Activated CD8-positive, alpha-beta T cell treated with anti-CD3 and anti-CD28 coated beads for 36 hours (primary cell): ENCODE measurements at places on chromosomes 11 and 22. TPM values are rescaled to one million over a fixed set of nuclear protein-coding genes. Genes with fewer than 3 reads are reported as not detected.

OR9I1 gene
- total RNA-seq, result not detected

MS4A2 gene
- not detected for total RNA-seq

DNA sequence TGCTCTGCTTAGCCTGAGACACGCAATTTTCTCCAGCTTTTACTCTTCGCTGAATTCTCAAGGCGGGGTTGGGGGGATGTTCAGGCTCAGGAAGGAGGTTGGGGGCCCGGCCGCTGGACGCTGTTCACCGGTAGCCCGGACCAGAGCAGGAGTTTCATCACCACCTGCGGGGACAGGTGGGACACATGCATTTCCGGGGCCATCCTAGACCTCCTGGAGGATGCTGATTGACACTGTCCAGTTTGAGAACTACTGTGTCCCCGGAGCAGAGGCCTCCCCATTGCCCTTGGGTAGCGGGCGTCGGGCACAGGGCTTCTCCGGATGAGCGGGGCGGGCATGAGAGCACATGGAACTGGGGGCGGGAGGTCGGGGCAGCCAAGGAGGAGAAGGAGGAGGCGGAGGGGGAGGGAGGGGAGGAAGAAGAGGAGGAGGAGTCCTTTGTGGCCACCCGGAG, 144.0 kb upstream of the GRK3 start:
- DNase-seq, result no peak

DNA sequence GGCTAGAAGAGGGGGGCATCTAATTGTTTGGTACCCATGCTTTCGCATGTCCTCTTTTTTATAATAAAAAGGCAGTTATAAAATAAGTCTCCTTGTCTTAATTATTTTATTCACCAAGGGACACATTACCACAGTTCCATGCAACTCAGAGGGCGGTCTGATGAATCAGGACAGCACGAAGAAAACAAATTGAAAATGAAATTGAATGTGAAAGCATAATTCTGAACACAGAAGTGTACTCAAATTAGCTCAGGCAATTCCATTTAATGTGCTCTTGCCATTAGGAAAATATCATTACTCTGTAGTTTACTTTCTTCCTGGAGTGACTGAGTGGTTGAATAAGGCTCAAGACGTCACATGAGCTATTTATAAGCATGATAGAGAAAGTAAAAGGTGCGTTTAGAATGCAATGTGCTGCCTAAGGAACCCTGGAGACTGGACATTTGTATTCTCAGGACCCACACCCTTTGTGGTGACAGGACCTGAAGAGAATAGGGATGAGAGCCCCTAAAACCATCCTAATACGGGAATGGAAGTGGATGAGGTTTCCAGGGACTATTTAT, 59.6 kb downstream of the MTNR1B start:
- no peak for DNase-seq

DNA sequence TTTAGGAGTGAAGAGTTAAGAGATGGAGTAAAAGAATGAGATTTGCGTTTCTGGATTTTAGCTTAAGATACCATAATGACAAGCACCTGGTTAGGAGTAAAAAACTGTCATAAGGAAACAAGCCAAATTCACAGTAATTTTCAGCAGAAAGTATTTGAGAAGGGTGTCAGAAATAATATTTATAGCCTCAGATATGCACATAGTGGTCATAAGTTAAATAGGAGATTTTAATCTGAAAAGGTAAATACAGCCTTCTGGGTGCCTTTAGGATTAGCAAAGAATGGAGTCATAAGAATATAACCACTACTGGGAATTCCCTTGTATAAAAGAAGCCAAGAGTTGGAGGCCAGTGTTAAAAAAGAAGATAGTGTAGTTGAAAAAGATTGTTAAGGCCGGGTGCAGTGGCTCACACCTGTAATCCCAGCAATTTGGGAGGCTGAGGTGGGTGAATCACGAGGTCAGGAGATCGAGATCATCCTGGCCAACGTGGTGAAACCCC, 160.1 kb downstream of the SWAP70 start:
- no peak for DNase-seq

DNA sequence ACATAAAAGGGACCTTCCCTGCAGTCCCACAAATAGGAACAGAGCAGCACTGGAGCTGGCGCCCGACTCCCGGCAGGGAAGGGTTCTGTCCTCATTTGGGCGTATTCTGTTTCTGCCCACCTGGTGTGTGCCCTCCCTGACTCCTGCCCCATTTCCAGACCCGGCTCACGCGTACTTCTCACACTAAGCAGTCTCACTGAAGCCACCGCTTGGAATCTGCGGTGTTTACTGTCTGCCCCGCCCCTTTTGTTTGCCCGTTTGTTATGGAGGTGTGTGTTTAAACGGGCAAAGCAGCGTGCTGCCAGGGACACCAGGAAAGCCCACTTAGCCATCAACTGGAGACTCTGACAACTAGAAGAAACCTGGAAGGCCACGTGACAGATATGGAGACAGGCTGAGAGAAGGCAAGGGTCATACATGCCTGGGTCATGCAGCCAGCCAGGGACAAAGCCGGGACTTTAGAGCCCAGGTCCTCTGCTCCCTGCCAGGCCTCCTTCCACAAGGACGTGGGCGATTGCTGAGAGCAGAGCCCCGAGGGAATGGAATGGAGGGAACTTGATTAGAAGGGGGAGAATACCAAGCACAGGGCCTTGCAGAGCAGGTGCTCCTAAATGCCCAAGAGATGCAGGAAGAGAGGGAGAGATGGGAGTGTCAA, 8.7 kb upstream of the EFCAB6 start:
- DNase-seq, result no peak

DNA sequence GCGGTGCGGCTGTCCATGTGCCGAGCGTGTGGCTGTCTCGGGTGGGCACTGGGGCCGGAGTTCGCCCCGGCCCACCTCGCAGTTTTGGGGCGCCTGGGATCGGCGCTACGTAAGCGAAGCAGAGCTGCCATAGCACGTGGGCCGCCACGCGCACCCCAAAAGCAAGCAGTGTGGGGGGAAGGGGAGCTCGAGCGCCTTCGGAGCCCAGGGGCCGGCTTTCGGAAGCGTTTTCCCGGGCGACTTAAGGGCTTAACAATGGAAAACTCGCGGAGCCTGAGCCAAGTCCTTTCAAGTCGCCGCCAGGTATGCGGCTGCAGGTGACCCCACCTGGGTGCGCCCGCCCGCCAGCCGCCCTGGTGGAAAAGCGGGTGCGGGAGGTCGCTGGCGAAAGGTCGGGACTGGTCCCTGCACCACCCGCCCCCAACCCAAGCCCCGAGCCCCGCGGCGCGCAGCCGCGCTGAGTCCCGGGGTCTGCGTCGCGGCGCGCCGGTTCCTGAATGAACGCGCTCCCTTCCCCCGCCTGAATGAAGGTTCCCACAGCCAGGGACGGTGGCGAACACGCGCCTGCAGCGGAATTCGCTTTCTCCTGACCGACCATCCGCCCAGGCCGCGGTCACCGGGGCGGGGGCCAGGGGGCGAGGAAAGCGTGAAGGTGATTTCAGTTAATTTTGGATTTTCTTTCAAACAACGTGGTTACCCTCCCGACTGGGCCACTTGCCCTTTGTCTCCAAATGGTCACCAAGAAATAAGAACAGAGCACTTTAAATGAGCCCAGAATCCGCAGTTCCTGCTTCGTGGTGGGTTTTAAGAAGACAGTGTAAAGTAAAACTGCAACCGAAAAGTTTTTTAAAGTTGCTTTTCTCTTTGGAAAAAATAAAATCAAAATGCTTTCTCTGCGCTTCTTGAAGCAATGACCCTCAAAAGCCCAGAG, 2.8 kb upstream of the CCND1 start:
- no peak for DNase-seq

- peak; percentile 4 for DNase-seq
These were observed 33.0 kb upstream of the TH start for GRCh38 chr11:2204361-2205213.

GRCh38 chr11:60994541-60995080, 23.1 kb downstream of the CD6 start:
- DNase-seq, result no peak

DNA sequence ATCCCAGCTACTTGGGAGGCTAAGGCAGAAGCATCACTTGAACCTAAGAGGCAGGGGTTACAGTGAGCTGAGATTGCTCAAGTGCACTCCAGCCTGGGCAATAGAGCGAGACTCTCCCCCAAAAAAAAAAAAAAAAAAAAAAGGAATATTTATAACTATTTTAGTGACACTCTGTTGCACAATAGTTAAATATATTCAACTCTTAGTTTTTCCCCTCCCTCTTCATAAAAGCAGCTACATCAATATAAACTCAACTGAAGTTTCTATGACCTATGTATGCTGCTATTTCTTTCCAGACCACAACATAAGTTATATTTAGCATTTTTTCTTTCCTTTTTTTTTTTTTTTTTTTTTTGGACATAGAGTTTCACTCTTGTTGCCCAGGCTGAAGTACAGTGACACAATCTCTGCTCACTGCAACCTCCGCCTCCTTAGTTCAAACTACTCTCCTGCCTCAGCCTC, 19.2 kb downstream of the CELF1 start:
- no peak for DNase-seq

GRCh38 chr22:21712751-21713427, 22.7 kb downstream of the YPEL1 start:
- peak; percentile 76 for DNase-seq

- DNase-seq, result no peak
These were observed 2.5 kb upstream of the DNAL4 start for GRCh38 chr22:38796262-38796957.

DNA sequence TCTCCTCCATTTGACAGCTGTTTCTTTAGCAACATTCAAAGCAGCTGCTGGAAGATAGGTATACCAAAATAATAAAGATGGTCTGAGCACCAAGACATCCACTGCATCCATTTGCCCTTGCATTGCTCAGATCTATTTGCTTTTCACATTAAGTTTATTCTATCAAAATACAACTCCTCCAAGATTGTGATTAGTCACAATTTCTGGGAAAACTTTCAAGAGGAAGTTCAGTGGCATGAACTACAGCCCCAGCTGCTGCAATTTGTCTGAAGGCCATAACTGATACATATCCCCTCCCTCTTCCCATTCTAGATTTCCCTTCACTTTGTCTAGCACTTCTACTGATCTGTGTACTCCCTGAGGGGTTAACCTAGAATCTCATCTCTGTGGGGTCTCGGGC, 117.5 kb upstream of the CEP126 start:
- no peak for DNase-seq

DNA sequence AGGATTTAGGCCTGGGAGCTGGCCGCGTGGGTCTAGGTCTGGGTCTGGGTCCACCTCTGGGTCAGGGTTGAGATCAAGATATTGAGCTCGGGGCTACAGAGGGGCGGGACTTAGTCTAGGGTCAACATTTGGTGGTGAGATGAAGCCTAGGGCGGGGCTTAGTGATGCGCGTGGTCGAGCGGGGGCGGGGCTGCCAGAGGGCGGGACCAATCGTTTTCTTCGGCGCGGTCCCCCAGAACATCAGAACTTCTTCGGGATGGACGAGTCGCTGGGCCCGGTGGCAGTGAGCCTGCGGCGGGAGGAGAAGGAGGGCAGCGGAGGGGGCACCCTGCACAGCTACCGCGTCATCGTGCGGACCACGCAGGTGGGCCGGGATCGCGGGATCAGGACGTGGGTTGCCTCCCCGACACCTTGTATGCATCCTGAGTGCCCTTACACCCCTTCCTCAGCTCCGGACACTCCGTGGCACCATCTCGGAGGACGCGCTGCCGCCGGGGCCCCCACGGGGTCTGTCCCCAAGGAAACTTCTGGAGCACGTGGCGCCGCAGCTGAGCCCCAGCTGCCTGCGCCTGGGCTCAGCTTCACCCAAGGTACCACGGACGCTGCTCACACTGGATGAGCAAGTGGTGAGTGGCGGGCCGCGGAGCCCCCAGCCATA, 4.2 kb downstream of the SIPA1 start:
- peak; percentile 51 for DNase-seq
